ELR (cell line): ENCODE measurements at places on chromosomes 6 and 20.

GRCh38 chr20:45341939-45342854 is 6.0 kb downstream of the SDC4 start:
- DNase-seq, result peak; percentile 56

DNA sequence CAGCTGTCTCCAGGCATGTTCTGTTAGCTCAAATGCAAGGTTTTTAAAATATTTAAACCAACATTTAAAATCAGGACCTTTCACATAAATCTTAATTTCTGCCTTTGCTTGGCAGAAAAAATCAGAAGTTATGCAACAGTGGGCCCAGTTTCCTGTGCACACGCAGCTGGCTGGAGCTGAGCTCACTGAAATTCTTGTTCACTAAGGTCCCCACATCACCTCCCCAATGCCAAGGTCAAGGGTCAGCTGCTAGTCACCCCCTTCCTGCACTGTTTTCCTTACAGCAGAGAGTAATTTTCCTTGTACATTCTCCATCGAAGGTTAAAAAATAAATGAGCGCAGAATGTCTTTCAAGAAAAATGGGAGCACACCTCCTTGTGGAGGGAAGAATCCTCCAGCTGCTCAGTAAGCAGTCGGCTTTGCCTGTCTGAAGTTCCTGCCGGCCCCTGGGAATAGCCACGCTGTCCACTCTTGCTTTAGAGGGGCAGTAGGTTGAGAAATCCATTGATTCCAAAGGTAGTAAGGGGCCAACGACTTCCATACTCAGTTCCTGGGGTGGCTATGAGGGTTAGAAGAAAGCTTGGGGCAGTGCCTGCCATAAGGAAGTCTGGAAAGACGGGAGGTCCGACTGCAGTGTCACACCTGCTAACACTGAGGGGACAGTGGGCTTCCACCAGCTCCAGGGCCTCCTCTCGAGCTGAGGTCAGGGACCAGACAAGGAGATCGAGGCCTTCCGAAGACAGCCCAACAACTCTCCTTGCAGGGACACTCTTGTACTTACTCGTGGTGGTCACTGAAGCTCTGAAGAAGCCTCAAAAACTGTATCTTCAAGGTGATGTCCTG is 56.8 kb downstream of the MYH7B start:
- DNase-seq, result no peak

- DNase-seq, result no peak
Observed at GRCh38 chr6:35030099-35030498, 111.0 kb downstream of the TCP11 start.

DNA sequence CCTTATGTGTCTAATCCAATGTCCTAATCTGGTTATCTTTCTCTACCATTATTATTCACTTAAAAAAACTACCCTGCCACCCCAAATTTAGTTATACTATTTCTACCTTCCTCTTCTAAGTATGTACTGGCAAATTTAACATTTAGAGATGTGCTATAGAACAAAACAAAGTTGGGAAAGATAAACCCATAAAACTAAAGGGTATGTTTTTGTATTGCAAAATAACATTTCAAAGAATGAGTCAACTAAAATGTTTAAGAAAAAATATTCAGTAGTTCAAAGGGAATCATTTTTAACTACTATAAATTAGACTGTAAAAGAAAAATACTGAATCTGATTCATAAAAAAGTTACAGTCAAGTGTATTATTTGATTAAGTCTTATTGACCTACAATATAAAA is 103.0 kb downstream of the LMBRD1 start:
- no peak for DNase-seq

GRCh38 chr6:165244524-165245247 is 64.7 kb downstream of the C6orf118 start:
- DNase-seq, result no peak

DNA sequence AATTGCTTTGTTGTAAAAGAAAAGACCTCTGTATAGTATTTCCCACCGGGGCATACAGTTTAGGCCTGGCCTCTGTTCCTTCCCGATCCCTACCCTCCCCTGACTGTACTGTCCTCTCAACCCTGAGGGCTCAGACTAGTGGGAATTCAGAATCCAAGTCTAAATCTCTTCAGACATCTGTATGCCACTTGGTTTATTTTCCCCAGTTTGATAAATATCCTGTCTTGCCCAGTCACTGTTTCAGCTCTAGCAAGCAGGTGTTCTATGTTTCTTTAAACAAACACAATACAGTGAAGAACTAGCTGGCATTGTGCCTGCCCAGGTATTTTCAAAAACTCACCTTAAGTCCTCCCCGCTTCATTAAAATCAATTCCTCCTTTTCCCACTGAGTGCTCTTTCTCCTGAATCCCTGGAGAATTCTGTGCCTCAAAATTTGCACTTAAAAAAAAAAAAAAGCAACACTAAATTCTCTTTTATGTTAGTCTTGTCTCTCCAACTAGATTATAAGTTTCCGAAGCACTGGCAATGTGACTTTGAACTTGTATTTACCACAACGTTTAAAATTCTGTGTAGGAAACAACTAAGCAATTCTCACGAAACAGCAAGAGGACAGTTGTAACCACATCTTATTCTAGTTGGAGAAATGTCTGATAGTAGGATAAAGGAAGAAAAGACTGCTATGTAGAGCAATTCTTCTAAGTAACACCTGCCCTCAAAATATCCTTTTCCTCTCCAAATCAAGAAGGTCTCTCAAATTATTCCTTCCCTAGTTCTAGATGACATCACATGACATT is 112.0 kb upstream of the CARMIL1 start:
- DNase-seq, result no peak

DNA sequence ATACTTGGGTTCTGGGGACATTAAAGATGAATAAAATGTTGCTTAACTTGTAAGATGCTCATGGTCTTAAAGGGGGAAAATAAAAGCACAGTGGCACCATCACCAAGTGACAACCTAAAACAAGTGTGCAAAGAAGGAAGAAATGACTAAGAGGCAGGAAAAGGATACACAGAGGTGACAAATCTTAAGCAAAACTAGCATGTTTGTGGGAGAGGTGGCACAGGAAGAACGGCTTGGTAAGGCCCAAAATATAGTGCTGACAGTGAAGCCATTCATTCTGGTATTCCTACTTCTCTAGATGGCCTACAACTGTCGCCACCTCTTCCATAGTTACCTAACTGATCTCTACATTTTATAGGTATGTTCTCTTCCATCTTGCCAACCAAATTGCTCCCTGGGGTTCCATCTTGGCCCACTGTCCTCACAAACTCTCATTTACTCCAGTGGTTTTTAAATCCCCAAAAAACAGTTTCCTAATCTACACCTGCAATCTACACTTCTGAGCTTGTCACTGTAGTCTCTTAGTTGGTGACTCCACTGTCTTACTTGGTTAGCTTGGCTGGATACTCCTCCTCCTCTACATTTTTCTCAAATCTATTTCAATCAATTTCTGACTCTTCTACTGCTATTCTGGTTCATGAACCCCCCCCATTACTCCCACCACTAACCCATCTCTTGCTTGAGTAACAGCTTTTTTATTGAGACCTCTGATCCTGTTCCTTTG is 33.5 kb downstream of the FAM8A1 start:
- no peak for DNase-seq

DNA sequence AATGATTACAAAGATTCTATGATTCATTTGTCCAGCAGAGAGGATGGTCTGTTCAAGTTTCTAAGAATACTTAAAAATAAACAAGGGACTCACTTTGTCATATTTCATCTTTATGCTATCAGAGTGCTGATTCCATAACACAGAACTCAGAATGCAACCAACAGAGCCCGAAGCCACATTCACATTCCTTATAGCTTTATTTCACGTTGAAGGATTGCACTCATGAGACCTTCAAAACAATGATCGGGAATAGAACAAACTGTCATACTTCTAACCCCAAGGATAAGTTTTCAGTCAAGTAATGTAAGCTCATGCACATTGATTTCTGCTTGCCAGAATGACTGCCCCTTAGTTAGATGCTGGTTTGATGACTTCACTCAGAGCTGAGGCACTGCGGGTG is 25.2 kb downstream of the FNDC1 start:
- DNase-seq, result no peak

DNA sequence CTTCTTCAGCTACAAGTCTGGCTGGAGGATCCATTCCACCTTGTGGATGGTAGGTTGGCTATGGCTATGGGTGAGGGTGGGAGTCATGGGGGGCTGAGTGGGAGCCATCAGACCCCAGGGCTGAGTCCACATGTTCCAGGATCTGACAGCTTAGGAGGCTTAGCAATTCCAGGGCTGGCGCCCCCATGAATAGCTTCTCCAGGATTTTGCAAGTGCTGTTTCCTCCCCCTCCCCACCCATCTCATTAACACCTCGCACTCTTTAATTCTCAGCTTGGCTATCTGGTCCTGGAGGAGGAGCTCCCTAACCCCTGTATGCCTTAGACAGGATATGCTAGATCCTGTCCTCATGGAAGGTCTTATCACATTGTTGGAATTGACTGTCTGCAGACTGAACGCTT is 39.0 kb upstream of the ANGPT4 start:
- DNase-seq, result no peak

DNA sequence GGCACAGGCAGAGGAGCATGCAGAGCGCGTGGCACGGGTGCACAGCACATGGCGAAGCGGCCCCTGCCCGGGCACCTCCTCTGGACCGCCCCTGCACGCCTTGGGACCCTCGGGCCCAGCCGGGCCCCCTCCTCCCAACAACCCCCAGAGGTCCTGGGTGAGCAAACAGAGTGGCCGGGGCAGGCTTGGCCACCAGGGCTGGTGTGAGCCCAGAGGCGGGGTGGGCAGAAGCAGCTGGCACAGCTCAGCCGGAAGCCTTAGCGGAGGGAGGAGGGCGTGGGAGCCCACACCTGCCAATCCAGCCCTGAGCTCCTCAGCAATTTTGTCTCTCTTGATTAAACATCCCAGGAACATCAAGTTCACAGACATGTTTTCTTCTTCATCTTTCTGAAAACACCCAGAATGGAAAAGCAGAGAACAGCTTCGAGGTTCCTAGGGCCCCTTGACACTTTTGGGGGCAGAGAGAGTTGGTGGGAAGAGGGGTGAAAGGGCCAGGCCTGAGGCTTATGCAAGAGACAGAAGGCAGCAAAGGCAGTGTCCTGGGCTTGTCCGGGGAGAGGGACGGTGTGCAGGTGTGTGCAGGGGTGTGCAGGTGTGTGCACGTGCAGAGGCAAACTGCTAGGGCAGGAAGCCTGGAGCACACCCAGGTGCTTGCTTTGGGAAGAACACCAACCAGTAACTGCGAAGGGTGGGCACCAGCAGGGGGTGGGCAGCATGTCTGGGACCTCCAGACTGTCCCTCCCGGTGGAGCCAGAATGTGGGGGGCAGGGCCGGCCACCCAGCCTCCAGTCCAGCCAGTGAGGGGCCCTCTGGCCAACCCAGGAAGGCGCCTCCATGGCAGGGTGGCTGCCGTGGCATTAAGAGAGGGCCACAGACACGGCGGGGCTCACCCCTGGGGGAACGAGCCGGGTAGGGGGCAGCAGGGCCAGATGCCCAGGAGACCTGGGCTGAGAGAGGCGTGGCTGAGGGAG is 4.8 kb downstream of the HRH3 start:
- DNase-seq, result no peak

GRCh38 chr20:2756056-2756611 is 44.3 kb downstream of the CPXM1 start:
- DNase-seq, result peak; percentile 67

GRCh38 chr6:100339574-100340255 is 125.0 kb downstream of the SIM1 start:
- no peak for DNase-seq

DNA sequence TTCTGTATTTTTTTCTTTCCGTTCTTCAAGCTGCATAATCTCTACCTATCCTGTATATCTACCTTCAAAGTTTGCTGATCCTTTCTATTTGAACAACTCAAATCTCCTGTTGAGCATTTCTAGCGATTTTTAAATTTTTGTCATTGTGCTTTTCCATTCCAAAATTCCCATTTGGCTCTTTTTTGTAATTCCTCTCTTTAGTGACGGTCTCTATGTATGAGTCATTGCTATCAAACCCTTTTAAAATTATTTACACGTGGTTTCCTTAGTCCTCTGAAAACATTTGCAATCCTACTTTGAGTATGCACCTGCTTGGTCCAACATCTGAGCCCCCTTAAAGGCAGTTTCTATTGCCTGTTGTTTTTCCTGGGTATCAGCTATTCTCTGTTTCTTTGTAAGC is 100.5 kb upstream of the FOXC1 start:
- no peak for DNase-seq

- DNase-seq, result no peak
Observed at GRCh38 chr6:145213614-145214013, 521.7 kb downstream of the EPM2A start.

DNA sequence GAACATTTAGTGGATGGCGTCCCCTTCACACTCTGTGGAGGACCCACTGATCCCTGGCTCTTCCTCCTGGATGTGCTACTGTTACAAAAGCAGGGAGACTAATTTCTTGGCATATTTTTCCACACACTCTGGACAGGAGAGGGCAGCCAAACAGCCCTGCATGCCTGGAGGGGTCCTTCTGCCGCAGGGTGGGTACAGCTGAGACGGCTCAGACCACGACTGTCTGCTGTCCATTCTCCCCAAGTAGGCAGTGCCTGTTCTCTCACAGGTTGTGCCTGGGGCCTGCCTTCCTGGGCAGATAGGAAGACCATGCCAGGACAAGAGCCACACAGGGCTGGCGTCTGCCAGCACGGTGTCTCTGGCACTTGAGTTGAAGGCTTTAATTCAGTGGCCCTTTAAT is 260.1 kb downstream of the FOXC1 start:
- no peak for DNase-seq

DNA sequence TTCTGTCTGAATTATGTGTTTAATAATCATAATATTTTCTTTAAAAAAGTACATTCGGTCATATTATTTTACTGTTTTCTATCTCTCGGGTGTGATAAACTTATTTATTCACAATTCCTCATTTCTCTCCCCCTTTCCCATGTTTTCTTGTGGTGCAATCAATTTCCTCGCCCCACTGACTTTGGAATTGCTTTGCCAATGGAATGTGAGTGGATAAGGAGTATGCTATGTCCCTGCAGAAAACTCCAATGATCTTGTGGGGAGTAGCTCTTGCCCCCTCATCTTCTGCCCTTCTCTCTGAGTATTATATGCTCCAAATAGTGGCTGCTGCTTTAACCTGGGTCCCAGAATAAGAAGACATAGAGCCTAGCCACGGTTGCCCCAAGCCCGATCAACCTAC is 64.1 kb downstream of the HMGN3 start:
- no peak for DNase-seq

GRCh38 chr20:21175433-21175832 is 49.6 kb downstream of the KIZ start:
- no peak for DNase-seq

GRCh38 chr6:137210903-137211302 is 8.3 kb downstream of the IFNGR1 start:
- DNase-seq, result no peak

- no peak for DNase-seq
Observed at GRCh38 chr6:18533793-18534192, 146.6 kb downstream of the RNF144B start.

DNA sequence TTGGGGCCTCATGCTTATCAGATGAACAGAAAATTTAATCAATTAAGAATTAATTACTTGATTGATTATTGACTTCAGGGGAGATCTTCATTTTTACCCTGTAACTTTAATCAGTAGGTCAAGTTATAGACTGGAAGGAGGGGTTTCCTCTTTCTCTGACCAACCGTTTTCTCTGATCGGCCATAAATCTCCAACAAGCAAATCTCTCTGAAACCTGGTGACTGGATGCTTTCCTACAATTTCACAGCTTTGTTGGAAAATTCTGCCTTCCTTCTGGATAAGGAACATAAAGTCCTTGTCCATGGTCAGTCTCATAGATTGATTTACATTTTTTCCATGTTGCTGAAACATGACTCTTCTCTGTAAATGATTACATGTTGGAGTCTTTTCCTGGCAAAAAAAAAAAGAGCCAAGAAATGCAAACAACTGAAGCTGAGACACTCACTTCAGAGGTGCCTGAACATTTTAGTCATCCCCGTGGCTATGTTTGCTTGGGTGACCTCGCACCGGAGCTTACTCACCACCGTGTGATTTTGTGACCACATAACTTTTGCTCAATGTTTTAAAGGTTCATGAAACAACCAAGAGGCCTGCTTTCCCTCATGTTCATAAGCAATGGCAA is 31.0 kb downstream of the IRF4 start:
- peak; percentile 88 for DNase-seq
